Right ventricle myocardium superior (tissue), 1 donor: ENCODE measurements at places on chromosomes 16 and 17.
A peak's percentile ranks its signal among the peaks of the same experiment; 100 is the strongest.

- DNase-seq = no peak
Observed at GRCh38 chr16:84450176-84450865, 54.1 kb downstream of the MEAK7 start.

DNA sequence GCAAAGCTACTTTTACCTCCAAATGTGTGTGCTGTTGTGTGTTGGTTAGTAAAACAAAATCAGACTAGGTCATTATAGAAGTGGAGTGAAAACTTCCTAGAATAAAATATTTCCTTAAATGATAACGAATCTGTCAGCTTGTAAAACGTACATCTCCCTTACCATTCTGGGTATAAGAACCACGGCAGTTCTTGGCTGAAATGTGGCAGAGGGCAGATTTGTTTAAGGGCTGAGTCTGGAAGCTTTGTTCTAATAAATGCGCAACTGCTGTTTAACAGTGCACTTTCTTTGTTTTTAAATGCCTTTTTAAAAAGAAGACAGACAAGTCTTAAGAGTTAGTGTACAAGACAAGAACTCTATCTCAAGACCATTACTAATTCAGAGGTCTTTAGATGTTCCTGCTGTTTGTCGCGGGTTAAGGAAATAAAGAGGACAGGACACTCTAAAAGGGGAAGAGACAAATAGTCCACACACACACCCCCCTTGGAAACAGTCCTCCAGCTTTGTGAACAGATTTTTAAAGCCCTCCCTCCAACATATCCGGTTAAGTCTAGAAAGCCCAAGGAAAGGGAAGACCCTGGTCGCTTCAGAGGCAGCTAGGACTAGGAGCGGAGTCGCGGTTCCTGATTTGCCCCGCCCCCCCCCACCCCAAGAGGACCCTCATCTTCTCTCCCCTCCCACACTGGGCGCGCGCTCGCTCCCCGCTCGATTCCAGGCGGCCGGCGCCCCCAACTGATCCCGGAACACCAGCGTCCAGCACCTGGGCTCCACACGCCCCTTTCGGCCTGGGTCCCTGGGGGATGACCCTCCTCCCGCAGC, 658 bp downstream of the SYNRG start:
- no peak for DNase-seq

DNA sequence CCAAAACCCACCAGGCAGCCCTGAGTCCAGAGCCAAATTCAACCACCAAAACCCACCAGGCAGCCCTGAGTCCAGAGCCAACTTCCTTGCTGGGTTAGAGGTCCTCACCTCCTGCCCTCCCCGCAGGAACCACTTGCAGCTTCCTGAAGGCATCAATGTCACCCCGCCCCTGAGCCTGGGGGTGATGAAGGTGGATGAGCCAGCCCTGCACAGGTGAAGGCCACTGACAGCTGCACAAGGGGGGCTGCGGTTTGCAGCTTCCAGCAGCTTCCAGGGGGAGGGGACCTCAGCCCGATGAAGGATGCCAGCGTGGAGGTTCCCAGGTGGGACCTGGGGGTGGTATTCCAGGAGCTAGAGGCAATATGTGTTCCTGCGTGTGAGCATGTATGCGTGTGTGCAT, 7.6 kb upstream of the CSNK1D start:
- DNase-seq = no peak

DNA sequence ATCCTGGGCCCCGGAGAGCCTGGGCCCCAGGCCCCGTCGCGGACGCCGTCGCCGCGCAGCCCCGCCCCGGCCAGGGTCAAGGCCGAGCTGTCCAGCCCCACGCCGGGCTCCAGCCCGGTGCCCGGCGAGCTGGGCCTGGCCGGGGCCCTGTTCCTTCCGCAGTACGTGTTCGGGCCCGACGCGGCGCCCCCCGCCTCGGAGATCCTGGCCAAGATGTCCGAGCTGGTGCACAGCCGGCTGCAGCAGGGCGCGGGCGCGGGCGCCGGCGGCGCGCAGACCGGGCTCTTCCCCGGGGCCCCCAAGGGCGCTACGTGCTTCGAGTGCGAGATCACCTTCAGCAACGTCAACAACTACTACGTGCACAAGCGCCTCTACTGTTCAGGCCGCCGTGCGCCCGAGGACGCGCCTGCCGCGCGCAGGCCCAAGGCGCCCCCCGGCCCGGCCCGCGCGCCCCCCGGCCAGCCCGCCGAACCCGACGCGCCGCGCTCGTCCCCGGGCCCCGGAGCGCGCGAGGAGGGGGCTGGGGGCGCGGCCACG, 36.8 kb upstream of the ZC3H18 start:
- DNase-seq = no peak

DNA sequence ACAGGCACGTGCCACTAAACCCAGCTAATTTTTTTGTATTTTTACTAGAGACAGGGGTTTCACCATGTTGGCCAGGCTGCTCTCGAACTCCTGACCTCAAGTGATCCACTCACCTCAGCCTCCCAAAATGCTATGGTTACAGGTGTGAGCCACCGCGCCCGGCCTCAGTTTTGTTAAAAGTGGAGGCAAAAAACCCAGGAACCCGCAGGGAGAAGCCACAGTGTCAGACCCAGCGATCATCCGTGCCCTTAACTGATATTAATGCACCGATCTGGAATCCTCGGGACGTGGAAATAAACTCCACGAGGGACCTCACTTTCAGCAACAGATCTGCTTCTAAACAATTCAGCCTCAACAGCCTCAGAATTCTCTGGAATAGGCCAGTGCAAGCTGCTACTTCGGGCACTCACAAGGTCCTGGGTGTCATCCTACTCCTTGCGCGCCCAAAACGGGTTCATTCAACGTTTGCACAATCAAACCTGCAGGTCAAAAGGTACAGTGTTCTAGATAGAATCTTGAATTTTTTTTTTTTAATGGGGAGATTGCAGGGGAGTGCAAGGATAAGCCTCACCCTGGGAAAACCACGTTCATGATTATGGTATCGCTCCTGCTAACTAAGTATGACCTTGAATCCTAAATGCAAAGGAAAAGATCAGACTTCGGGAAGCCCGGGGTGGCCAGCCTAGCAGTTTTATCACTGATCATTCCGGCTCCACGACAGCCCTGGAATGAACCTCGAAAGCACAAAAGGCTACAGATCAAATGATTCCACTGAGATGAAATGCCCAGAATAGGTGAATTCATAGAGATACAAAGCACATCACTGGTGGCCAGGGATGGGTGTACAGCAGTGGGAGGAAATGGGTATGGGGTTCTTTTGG, 22.4 kb downstream of the LITAF start:
- no peak for DNase-seq

DNA sequence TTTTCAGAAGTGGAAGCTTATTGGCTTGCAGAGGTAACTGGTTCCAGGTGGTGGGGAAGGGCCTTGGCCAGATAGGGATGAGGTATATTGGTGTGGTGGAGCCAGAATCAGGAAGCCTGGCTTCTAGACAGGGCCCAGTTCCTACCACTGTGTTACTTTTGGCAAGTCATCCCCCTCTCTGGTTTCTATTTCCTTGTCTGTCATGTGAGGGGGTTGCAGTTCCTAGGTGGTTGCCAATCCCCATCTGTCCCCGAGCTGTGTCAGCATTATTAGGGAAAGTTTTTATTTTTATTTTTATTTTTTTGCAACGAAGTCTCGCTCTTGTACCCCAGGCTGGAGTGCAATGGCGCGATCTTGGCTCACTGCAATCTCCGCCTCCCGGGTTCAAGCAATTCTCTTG, 3.0 kb downstream of the SMCR8 start:
- DNase-seq = no peak

DNA sequence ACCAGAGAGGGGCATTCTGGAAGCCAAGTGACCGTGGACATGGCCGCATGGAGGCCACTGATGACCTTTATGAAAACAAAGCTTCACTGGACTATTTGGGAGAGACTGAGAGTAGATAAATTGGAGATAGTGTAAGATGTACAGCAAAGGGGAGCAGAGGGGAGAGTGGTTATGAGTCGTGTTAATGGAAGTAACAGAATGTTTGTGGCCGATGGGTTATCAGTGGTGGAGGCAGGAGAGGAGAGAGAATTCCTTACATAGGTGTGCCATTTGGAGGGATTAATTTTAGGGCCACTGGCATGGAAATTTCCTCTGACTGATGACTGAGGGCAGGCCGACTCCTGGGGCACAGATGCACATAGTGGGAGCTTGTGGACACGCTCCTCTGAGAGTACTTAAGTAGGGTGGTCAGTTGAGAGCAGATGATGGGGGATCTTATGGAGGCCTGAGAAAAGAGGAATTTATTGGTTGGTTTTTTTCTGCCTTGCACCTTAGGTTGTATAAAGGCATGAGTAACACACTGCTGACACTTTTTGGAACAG, 19.2 kb downstream of the PRPSAP2 start:
- no peak for DNase-seq

- no peak for DNase-seq
Observed at GRCh38 chr17:41613277-41614082, 913 bp upstream of the KRT16 start.

DNA sequence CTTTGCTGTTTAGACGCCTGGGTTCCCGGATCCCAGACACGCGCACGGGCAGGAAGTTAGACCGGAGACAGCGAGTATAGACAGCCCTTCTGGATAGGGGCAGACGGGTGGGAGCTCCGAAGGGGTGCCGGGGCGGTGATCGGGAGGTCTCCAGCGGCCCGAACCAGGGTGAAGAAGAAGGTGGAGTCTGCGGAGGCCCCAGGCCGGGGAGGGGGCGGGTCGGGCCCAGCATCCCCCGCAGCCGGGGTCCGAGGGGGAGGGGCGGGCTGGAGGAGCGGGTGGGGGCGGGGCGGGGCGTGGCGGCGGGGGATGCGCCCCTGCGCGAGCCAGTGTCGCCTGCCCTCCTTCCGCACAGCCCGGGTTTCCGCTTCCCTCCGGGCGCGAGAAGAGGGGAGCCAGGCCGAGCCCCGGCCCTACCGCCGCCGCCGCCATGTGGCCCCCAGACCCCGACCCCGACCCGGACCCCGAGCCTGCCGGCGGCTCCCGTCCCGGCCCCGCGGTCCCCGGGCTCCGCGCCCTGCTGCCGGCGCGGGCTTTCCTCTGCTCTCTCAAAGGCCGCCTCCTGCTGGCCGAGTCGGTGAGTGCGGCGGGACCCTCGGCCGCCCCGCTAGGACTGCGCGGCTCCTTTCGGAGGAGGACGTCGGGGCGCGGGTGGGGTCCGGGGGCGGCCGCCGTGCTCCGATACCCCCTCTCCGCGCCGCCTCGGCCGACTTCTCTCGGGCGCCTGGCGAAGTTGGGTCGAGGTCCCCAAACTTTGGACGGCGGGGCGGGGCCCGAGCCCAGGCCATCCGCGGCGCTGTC, at the start of gene CMTM3:
TSS of gene CMTM3 (plus strand) at position 329 of the 801 bp plus-strand sequence. CDS start at position 431, 102 bp downstream.
- DNase-seq = peak; percentile 82

GRCh38 chr17:76153202-76153601, 12.2 kb upstream of the FOXJ1 start:
- no peak for DNase-seq

DNA sequence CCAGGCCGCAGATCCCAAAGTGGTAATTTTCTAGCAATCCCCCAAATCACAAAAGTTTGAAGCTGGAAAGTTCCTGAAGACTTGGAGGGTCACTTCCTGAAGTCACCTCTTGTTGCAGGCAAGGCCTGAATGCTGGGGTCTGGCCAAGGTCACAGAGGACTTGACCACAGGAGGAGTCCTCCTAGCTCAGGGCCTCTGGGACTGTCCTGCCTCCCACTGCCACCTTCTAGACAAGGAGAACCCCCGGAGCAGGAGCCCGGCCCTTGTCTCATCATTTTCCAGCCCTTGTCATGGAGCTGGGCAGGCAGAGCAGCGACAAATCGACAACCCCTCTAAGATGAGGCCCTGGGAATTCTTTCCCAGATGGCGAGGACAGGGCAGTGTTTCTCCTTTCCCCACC, 330 bp downstream of the CDH16 start:
- no peak for DNase-seq

- peak; percentile 66 for DNase-seq
Observed at GRCh38 chr16:2090777-2091546, 43.2 kb downstream of the TSC2 start.

DNA sequence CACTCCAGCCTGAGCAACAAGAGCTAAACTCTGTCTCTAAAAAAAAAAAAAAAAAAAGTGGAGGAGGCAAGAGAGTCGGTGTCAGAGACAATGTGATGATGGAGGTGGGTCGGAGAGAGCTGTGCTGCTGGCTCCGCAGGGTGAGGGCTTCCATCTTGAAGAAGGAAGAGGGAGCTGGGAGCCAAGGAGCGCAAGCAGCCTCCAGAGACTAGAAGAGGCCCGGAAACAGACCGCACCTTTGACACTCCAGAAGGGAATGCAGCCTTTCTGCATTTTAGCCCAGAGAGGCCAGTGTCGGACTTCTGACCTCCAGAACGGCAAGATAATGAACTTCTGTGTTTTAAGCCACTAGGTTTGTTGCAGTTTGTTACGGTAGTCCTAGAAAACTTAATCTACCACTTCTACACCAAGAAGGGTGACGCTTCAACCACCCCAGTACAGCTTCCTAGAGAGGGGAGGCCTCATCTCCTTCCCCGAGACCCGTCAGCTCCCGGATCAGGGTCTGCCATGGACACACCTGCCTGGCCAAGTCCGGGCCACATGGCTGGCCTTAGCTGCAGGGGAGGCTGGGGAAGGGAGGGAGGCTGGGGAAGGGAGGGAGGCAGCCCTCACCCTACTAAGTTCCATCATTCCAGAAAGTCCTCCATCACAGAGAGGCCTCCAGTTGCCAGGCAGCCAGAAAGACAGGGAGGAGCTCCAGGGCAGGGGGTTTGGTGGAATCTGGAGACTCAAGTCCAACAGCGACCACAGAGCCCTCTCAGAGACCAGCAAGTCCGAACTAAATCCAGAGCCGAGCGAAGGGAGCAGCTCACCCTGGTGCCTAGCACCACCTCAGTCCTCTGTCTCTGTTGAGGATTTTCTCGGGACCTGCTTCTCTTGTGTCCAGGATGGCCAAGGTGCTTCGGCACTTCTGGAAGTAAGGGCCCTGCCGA, 13.2 kb upstream of the RBFOX3 start:
- DNase-seq = no peak

DNA sequence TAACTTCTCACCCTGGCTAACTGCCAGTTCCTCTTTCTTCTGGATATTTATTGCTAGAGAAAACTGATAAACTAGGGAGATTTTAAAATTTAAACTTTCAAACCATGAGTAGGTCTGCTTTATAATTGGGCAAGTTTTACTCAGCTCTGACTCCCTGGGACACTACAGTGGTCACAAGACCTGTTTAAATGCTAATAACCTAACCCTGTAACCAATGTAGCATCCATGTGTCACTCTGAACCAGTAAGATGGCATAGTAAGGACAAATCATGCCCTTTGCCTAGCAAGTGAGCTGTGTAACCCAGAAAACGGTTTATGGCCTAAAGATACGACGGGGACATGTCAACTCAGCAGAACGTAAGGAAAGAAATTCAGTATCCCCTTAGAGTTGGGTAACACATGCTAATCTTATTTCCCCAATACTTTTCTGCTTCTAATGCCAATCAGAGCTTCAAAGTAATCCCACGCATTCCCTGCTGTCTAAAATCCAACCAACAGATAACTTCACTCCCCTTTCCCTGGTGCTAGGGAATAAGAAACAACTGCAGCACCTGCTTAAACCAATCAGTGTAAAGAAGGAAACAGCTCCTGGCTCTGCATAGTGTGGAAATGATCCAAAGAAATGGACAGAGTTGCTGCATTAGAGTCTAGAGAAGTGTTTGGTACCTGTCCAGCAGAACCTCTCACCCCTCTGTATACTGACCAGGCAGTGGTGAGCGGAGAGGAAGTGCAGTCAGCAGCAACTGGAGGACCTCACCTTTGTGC, 85.7 kb downstream of the NCOR1 start:
- no peak for DNase-seq
